Activated CD8-positive, alpha-beta memory T cell treated with anti-CD3 and anti-CD28 coated beads for 1 hour (primary cell): ENCODE measurements at places on chromosomes 6 and 20.

DNA sequence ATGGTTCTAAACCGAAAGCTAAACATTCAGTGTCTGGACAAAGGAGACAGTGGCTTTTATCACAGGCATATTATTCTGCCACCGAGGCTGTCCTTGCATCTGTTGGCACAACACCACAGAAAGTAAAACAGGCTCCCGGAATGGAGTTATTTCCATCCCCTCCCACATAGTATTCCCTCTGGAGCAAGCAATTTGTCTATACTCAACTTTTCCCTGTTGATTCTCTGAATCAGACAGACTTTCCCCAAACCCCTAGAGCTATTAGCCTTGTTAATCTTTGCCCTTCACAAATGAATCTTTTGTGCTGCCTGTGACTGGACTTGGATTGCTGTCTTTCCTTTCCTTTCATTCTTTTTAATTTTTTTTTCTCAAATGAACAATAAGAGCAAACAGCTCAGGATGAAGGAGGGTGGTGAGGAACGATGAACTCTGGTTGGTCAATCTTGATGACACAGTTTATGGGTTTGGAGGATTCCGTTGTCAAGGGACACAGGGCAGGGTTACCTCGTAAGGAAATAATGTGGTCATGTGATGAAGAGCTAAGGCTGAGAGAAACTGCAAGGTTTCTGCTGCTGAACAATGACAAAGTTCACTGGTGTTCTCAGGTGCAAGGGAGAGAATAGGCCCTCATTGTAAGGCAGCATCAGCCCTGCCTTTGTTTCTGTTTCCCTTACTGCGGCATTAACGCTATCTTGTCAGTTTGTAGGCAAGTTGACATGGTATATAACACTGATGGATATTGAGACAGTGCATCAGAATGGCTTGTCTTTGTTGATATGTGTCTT lies 275.0 kb upstream of the BMP2 start:
- DNase-seq: no peak

DNA sequence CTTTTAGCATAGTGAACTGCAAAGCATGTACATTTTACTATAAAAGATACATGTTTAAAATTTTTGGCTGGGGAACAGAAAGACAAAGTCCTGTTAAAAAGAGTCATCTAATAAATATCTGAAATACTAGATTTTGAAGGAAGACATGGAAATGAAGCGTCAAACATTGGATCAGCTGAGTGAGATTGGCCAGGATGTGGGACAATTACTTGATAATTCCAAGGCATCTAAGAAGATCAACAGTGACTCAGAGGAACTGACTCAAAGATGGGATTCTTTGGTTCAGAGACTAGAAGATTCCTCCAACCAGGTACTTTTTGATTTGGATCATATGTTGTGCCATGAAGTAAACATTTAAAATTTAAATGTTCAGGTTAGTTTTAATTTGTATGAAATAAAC lies 162.3 kb downstream of the UTRN start:
- DNase-seq: no peak

DNA sequence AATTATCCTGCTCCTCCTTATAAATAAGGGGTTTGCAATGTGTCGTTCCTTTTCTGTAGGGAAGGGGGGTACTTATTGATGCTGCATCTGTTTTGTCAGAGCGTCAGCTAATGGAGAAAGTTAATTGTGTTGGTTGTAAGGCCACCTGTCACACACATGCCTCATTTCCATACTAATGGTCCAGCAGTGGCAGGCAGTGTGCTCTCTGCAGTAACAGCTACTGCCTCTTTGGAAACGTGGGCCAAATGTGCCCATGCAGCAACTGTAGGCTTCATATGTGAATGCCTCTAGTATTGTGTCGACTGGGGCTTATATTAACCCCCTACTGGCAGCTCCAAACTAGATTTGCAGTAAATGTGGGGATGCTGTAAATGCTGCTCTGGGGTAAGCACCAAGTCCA lies 56.3 kb upstream of the OLIG3 start:
- no peak for DNase-seq

DNA sequence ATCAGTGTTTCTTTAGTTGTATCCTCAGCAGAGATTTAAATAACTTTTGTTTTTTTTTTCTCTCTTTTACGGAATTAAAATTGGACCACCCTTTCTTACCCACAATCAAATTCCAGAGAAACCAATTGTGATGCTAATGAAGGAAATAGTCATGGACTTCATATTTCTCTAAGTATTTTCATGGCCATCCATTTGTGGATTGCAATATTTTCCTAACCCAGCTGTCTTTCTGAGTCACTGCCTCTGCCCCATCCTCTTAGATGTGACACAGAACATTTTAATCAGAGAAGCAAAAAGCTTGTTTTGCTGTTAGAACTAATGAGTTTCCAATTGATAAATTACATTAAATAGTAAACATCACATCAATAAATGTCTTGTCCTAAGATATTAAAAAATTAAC lies 405.5 kb upstream of the ADGRB3 start:
- DNase-seq: no peak

- no peak for DNase-seq
These were observed 116.6 kb downstream of the BMP2 start for GRCh38 chr20:6884114-6884513.

DNA sequence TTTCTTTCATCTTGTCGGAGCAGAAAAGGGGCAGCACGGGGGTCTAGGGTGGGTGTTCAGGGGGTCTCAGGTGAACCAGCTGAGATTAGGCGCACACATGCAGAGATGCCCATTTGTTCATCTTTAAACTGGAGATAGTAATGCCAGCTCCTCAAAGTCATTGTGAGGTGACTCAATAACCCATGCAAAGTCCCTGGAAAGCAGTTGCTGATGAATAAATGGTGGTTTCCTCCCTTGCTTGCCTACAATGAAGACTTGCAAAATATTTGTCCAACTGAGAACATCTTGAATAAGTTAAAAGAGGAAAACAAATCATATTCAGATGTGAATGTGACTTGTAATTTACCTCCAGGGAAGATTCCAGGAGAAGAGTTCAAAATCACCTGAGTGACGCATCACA lies 206.9 kb downstream of the LY86 start:
- no peak for DNase-seq

- peak; percentile 50 for DNase-seq
These were observed 149.7 kb upstream of the TNFAIP3 start for GRCh38 chr6:137717074-137718073.

DNA sequence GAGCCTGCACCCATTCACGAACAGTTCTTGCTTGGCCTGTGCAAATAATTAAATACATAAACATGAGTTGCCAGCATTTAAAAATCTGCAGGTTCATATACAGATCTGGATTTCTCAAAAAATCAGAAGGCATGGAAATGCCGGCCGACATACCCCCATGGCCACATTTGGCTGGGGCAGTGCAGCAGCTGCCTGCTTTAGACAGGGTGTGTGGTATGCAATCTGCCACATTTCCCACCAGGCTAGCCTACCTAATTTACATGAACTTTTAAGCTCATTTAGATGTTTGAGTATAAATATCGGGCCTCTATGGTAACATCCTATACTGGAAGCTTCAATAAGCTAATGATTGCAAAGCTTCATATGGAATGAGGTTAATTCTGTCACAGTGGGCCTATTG lies 31.5 kb downstream of the PLCB1 start:
- DNase-seq: no peak
